ENCODE measurements at places on chromosomes 1 and 21.

GRCh38 chr1:15584489-15585363 is at the start of gene AGMAT:
AGMAT (minus strand) TSS chr1:15585051; CDS start chr1:15584967, 84 bp downstream.
- DNase-seq: no peak

GRCh38 chr1:31657972-31658510 is 13.4 kb upstream of the PEF1 start:
- DNase-seq: no peak

GRCh38 chr1:222257027-222257426 is 290.9 kb downstream of the HHIPL2 start:
- no peak for DNase-seq

DNA sequence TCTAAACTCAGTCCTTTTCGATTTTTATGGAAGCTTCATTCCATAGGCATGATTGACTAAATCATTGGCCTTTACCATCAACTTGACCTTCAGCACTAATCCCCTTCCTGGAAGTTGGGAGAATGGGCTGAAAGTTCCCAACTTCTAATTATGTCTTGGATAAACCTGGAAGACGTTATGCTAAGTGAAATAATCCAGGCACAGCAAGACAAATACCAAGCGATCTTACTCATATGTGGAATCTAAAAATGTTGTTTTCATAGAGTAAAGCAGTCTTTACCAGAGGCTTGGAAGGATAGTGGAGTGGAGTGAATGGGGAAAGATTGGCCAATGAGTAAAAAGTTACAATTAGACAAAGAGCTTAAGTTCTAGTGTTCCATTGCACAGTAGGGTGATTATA is 1453.2 kb downstream of the PLA2G4A start:
- DNase-seq: no peak

DNA sequence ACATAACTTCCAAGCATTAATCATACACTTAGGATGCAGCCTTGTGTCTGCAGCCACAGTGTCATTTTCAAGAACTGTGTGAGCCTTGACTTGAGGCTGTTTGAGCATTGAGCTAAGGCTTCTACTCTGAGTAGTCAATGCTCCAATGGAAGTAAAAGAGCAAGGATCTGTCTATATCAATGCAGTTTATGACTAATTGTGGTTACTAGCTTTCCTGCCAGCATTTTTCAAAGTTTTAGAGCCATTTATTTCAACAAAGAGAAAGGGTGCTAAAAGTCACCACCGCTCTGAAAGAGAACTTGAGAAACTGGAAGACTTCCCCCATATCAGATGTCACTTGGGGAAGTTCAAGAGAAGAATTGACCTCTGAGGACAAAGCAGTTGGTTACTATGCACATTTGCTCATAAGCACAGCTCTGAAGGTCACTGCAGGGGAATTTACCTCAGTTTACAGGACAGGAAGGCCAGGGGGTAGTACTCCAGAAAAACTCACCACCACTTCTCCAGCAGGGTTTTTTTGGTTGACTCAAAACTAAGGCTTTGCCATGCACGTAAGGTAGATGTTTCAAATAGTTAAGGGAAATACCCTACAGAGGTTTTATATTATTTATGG is 24.5 kb upstream of the RGS1 start:
- peak; percentile 48 for DNase-seq

GRCh38 chr1:6923955-6924881 is 139.0 kb downstream of the CAMTA1 start:
- no peak for DNase-seq

DNA sequence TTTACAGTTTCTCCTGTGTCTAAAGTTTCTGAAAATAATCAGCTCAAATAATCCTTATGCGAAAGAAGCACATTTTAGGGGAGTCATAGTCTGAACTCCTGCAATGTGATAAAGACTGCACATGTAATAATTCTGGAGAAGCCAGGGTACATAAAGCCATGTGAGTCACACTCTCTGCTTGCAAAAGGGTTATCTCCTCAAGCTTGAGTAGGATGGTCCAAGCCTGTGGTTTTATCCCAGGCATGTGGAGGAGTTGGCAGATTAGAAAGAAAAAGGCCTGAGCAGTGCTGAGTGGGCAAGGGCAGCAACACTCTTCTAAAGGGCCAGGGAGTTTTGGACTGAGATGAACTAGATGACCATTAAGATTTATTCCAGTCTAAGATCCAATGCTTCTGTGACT is 220.4 kb downstream of the RHOU start:
- no peak for DNase-seq

- no peak for DNase-seq
Observed at GRCh38 chr1:184866586-184866985, 107.7 kb downstream of the NIBAN1 start.

GRCh38 chr1:93814795-93815340 is 64.1 kb downstream of the DNTTIP2 start:
- DNase-seq: no peak

Measured in DND-41 (cell line).